ENCODE measurements at places on chromosomes 5 and 9.

GRCh38 chr5:79069488-79070349 lies at the start of the genes BHMT2 and DMGDH:
TSS of gene BHMT2 (plus strand) at chr5:79069767. CDS start at chr5:79069783, 16 bp downstream.
TSS of gene DMGDH (minus strand) at chr5:79069674. CDS start at chr5:79069620, 54 bp downstream.
- peaks cover 3% of the 10 kb centered on the region for H3K4me1 ChIP-seq
- peak within 1 kb of the TSS; percentile 46 for H3K27ac ChIP-seq
- H3K36me3 ChIP-seq = no peaks in the 10 kb centered on the region
- DNase-seq = no peak
- H3K4me3 ChIP-seq = peak within 1 kb of the TSS; percentile 48
- no peaks in the 10 kb centered on the region for H3K27me3 ChIP-seq

- no peak for DNase-seq
- H3K27me3 ChIP-seq = no peaks in the 10 kb centered on the region
- no peaks in the 10 kb centered on the region for H3K4me1 ChIP-seq
- H3K36me3 ChIP-seq = no peaks in the 10 kb centered on the region
- H3K4me3 ChIP-seq = no peak overlapping the region
Measured at GRCh38 chr9:70947511-70947910, 173.9 kb downstream of the TRPM3 start.

DNA sequence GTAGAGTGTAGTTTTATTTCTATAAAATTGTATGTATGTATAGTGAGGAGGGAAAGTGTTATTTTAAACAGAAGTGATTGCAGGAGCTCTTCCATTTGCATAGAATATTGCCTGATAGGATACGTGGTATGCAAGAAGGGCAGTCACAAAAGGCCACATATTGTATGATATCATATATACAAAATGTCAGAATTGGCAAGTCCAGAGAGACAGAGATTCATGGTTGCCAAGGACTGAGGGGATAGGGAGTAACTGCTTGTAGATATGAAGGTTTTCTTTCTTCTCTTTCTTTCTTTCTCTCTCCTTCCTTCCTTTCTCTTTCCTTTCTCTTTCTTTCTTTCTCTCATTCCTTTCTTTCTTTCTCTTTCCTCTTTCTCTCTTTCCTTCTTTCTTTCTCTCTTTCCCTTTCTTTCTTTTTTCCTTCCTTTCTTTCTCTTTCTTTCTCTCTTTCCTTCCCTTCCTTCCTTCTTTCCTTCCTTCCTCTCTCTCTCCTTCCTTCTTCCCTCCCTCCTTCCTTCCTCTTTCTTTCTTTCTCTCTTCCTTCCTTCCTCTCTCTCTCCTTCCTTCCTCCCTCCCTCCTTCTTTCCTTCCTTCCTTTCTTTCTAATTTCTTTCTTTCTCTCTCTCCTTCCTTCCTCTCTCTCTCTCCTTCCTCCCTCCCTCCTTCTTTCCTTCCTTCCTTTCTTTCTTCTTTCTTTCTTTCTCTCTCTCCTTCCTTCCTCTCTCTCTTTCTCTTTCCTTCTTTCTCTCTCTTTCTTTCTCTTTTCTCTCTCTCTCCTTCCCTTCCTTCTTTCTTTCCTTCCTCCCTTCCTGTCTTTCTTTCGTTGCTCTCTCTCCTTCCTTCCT lies 24.5 kb upstream of the WDR38 start:
- DNase-seq = no peak
- peaks cover 28% of the 10 kb centered on the region for H3K4me1 ChIP-seq
- H3K4me3 ChIP-seq = no peak overlapping the region
- H3K36me3 ChIP-seq = no peaks in the 10 kb centered on the region
- no peaks in the 10 kb centered on the region for H3K27me3 ChIP-seq

DNA sequence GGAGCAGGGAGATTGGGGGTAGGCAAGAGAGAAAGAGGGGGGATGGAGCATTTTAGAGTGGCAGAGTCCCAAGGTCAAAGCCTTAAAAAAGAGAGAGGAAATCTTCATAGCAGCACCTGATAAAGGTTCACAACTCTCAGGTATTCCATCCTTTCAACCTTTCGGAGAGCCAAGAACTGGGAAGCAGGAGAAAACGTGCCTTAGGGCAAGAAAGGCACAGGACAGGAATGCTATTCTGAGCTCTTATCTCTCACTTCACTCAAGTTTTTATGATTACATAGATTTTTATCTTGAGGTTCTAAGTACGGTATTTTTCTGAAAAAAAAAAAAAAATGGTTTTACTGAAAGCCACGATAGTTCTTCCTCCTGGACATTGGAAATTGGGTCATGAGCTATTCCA lies 34.5 kb upstream of the SMAD5 start:
- peaks cover 4% of the 10 kb centered on the region for H3K4me1 ChIP-seq
- no peaks in the 10 kb centered on the region for H3K36me3 ChIP-seq
- no peak for DNase-seq
- no peak overlapping the region for H3K4me3 ChIP-seq
- H3K27ac ChIP-seq = no peak overlapping the region

- no peaks in the 10 kb centered on the region for H3K27me3 ChIP-seq
- H3K36me3 ChIP-seq = no peaks in the 10 kb centered on the region
- H3K27ac ChIP-seq = no peak overlapping the region
- no peak overlapping the region for H3K4me3 ChIP-seq
- DNase-seq = no peak
Measured at GRCh38 chr9:42388846-42389245, 205.4 kb downstream of the SPATA31A6 start.

DNA sequence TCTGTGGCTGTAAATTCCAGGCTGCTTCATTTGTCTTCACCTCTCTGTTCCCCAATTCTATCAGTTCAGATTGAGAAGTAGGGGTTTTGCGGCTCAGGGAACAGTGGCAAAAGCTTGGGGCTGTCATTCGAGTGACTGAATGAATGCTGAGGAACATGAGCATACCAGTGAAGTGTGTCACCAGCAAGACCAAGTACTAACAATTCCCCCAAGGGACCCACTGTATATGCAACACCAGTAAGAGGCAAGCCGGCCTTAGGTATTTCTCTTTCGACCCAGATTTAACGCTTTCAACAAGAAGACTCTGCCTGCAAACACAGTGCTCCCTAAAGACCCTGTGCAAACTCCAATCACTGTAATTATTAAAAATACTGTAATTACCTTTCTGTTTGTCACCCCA lies 25.8 kb downstream of the KLHL3 start:
- no peaks in the 10 kb centered on the region for H3K27me3 ChIP-seq
- H3K36me3 ChIP-seq = no peaks in the 10 kb centered on the region
- DNase-seq = no peak
- H3K4me1 ChIP-seq = no peaks in the 10 kb centered on the region
- no peak overlapping the region for H3K27ac ChIP-seq

DNA sequence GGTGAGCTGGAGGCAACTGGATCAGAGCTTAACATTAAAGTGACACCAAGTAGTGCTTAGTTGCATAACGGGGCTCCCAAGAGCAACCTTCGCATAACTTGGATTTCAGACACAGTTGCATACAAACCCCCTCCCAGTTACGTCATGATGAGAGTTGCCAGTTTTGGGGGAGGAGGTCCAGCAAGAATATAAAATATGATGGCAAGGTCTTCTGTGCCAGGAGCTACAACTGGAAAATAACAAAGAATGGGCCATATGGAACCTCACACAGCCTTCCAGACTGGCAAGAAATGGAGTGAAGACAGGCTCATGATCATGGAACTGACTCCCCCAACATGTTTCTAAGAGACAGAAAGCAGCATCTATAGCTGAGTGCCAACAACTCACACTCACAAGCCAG lies 8.5 kb downstream of the SPOCK1 start:
- no peak for DNase-seq
- H3K36me3 ChIP-seq = no peaks in the 10 kb centered on the region
- no peak overlapping the region for H3K4me3 ChIP-seq
- H3K27me3 ChIP-seq = no peaks in the 10 kb centered on the region
- no peak overlapping the region for H3K27ac ChIP-seq

GRCh38 chr5:60101573-60101972 lies 208.0 kb upstream of the PDE4D start:
- H3K36me3 ChIP-seq = no peaks in the 10 kb centered on the region
- no peak overlapping the region for H3K27ac ChIP-seq
- H3K4me3 ChIP-seq = no peak overlapping the region

DNA sequence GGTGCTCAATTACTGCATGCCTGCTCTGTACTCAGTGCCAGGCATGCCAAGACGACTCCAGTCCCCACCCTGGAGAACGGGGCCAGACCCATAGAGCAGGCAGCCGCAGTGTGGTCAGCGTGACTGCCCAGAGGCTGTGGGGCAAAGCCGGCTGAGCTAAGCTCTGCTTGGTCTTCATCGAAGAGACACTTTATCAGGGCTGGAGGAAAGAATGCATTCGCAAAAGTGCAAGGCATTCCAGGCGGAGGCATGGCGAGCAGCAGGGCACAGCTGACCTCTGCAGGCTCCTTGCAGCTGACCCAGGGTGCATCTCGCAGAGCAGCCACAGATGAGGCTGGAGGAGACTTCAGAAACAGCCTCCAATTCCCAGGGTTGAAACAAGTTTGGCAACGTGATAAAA lies 13.6 kb downstream of the MED27 start:
- peaks cover 73% of the 10 kb centered on the region for H3K36me3 ChIP-seq
- H3K27ac ChIP-seq = no peak overlapping the region
- no peaks in the 10 kb centered on the region for H3K4me1 ChIP-seq
- no peaks in the 10 kb centered on the region for H3K27me3 ChIP-seq
- no peak for DNase-seq
- no peak overlapping the region for H3K4me3 ChIP-seq

- H3K4me1 ChIP-seq = peaks cover 5% of the 10 kb centered on the region
- H3K27ac ChIP-seq = peak within 1 kb of the TSS; percentile 54
- DNase-seq = no peak
- peaks cover 5% of the 10 kb centered on the region for H3K27me3 ChIP-seq
Measured at GRCh38 chr9:74496819-74497747, at the start of gene RORB. TSS of gene RORB (plus strand) at chr9:74497335. CDS start at chr9:74497977, 642 bp downstream.

GRCh38 chr9:18684593-18685317 lies 210.8 kb downstream of the ADAMTSL1 start:
- no peaks in the 10 kb centered on the region for H3K27me3 ChIP-seq
- DNase-seq = no peak
- H3K4me1 ChIP-seq = no peaks in the 10 kb centered on the region
- peak overlapping the region; percentile 51 for H3K27ac ChIP-seq
- no peaks in the 10 kb centered on the region for H3K36me3 ChIP-seq

DNA sequence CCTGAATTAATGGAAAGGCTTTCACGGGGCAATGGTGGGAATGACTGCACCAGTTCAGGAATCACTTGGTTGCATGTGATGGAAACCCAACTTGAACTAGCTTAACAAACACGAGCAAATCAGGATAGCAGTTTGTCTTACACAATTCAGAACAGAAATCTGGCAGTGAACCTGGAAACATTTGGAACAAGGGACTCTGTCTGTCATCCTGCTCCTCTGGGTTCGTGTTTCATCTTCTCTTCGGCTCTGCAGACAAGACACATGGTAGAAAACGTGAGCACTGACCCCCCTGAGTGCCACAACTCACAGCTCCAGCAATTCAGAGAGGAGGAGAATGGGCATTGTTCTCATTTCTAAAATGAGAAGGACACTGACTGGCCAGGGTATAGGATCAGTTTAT lies 218.1 kb upstream of the NREP start:
- no peaks in the 10 kb centered on the region for H3K27me3 ChIP-seq
- H3K27ac ChIP-seq = no peak overlapping the region
- no peaks in the 10 kb centered on the region for H3K36me3 ChIP-seq
- DNase-seq = no peak

DNA sequence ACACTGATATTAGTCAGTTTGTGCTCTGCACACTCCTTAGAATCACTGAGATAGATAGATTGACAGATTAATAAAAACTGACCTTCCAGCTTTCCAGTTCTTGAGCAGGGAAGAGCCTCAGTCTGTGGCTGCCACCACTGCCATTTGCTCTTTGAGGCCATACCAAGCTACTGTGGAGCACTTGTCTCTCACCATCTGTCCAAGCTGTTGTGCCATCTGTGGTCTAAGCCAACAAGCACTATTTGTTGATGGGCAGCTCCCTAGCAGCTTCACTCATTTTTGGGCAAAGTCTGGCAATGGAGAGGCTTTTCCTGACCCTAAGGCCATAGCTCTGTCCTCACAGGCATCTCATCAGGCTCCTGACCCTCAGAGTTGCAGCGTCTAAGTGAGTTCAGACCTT lies 30.4 kb downstream of the HTR1A start:
- H3K27ac ChIP-seq = no peak overlapping the region
- H3K27me3 ChIP-seq = no peaks in the 10 kb centered on the region

- peaks cover 8% of the 10 kb centered on the region for H3K36me3 ChIP-seq
- peak overlapping the region; percentile 82 for H3K27ac ChIP-seq
- no peaks in the 10 kb centered on the region for H3K27me3 ChIP-seq
- H3K4me1 ChIP-seq = peaks cover 60% of the 10 kb centered on the region
- no peak for DNase-seq
Measured at GRCh38 chr5:151679421-151680155, 7.1 kb downstream of the SPARC start.

DNA sequence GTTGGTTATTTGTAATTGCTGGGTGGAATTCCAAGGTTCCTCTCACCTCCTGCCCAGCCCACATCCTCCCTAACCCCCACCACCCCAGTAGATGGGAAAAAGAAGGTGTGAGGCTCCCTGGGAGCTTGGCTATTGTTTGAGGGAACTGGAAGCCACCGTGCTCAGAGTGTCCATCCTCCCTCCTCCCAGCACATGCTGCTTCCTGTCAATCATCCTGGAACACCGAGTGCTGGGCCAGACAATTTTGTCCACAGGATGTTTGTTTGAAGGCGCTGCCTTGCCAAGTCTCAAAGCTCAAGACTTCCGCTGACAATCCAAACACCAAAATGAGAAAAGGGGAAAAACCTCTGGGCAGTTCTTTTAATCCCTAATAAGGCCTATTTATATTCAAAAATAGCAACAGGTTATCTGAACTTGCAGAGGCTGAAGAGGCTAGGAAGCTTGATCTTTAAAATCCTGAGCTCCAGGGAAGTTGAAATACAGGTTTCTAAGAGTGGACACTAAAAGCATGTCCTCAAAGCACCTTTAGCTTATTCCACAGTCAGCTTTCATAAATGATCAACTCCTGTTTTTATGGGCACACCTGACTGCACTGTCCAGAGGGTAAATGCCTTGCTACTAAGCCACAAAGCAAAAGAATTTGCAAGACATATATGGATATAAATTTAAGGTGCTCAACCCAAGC lies 286.7 kb downstream of the NFIB start:
- H3K27ac ChIP-seq = peak overlapping the region; percentile 38
- no peak for DNase-seq
- H3K27me3 ChIP-seq = no peaks in the 10 kb centered on the region
- H3K36me3 ChIP-seq = no peaks in the 10 kb centered on the region
- peaks cover 56% of the 10 kb centered on the region for H3K4me1 ChIP-seq

GRCh38 chr5:96868603-96869371 lies 7.5 kb upstream of the ERAP2 start:
- no peak for DNase-seq
- no peaks in the 10 kb centered on the region for H3K27me3 ChIP-seq
- H3K4me3 ChIP-seq = no peak overlapping the region
- no peaks in the 10 kb centered on the region for H3K36me3 ChIP-seq
- no peaks in the 10 kb centered on the region for H3K4me1 ChIP-seq
- H3K27ac ChIP-seq = no peak overlapping the region

DNA sequence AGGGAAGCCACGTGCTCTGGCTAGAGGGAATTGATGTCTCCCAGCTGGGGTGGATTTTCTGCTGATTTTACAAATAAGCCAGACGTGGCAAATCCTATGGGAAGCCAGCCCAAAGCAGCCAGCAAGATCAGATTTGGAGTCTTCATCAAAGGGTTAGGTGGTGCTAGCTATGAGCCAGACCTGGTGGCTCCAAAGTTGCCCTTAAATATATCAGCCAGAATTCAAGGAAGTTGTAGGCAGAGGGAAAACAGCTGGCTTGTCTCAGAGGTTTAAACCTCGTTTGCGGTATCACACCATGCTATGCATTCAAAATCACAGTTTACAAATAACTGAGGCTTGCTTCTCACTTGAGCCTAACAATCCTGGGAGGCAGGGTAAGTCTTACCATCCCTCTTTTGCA lies 313.2 kb downstream of the MLLT3 start:
- peaks cover 7% of the 10 kb centered on the region for H3K4me1 ChIP-seq
- no peak for DNase-seq
- H3K27me3 ChIP-seq = no peaks in the 10 kb centered on the region
- H3K4me3 ChIP-seq = no peak overlapping the region
- H3K36me3 ChIP-seq = no peaks in the 10 kb centered on the region
- no peak overlapping the region for H3K27ac ChIP-seq
